ENCODE measurements at places on chromosomes 2 and 18.

- no peak for DNase-seq
These were observed 1077.3 kb upstream of the TMEFF2 start for GRCh38 chr2:193272011-193272410.

GRCh38 chr2:105604938-105605337 lies 139.8 kb upstream of the NCK2 start:
- DNase-seq: no peak

GRCh38 chr2:207528980-207529329 lies 807 bp upstream of the CREB1 start:
- no peak for DNase-seq

- DNase-seq: no peak
These were observed 7.1 kb downstream of the TPGS2 start for GRCh38 chr18:36821681-36822080.

GRCh38 chr2:133642791-133643191 lies 74.5 kb upstream of the NCKAP5 start:
- DNase-seq: no peak

Data from stimulated activated CD4-positive, alpha-beta T cell treated with anti-CD3 and anti-CD28 coated beads, Interleukin-12 subunit alpha, Interleukin-12 subunit beta, amount 100 ng/mL, for 48 hours (primary cell).